ENCODE measurements at places on chromosomes 12 and 14. TPM values are rescaled to one million over a fixed set of nuclear protein-coding genes. Genes with fewer than 3 reads are reported as not detected.

GRCh38 chr14:100118396-100119011, 40.9 kb downstream of the DEGS2 start:
- DNase-seq: no peak

DNA sequence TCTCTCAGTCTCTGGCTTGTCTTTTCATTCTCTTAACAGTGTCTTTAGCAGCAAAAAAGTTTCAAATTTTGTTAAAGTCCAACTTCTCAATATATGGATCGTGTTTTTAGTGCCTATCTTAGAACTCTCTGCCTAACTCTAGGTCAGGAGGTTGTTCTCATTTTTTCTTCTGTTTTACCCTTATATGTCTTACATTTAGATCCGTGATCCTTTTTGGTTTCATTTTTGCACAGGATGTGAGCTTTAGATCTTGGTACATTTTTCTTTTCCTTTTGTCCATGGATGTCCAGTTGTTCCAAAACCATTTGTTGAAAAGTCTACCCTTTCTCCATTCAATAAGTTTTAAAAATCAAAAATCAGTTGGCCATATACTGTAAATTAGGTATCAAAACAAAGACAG, 6.8 kb downstream of the VRK1 start:
- no peak for DNase-seq

- DNase-seq: no peak
Measured at GRCh38 chr14:23141706-23142444, 22.8 kb upstream of the CEBPE start.

- no peak for DNase-seq
Measured at GRCh38 chr12:21527451-21528180, 1.5 kb downstream of the SPX start.

GRCh38 chr12:114911196-114911595, 227.2 kb upstream of the TBX3 start:
- no peak for DNase-seq

- no peak for DNase-seq
Measured at GRCh38 chr12:105270671-105271255, 34.8 kb upstream of the APPL2 start.

DNA sequence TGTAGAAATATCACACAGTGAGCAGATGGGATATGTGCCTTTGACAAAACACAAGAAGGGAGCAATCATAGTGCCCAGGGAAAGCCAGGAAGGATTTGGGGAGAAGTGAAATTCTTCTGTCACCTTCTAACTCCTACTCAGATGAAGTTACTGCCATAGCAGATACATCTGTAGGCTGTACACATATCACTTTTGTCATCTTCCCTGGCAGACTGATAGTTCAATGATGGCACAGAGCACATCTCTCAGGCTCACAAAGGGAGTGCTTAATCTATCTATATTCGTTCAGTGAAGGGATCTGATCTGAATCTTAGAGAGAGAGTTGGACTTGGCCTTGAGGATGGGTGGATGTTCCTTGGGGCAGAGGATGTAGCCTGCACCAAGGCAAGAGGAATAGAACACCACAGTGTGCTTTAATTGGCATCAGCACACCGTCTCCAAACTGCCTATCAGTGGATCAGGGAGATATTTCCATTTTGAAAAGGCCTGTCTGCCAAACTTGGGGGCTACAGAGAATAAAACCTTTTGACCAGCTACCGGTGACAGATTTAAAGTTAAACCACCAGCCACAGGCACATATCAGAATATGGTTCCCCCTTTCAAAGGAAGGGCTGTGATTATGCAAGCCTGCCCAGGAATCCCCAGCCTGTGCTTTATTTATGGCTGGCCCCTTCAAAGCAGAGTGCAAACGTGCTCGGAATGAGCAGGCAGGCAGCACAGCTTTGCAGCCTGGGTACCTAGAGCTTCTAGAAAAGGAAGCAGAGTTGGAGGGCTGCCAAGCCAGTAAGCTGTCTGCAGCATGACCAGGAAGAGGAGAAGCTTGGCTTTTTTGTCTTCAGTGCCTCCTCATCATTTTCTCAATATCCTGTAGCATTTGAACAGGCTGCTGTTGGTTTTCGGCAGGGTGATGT, 165.5 kb upstream of the DYRK2 start:
- peak; percentile 24 for DNase-seq

DNA sequence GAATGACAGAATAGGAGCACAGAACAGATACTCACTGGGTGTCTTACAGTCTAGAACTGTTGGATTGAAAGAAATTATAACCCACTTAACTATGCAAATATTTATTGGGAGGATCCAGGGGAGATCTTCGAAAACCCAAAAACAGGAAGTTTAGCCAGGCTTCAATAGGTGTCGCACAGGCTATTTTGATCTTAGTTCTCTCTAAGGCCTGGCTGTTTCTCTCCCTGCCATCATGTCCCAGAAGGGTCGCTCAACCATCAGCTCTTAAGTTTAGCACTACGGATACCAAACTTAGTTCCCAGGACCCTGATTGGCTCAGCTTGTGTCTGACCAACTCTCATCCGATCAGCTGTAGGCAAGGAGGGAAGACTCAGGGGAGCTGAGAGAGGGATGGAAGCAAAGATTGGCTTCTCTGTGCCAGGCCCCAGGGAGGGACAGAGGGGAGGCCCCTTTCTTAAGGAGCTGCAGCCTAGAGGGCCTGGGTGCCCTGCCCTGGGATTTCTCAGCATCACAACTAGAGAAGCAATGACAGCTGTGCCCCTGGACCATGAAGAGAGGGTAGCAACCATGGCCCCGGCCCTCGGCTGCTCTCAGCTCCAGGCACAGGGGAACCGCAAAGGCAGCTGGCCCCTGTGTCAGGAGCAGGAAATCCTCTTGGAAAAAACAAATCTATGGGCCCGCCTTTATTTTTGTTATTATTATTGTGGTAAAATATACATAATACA, 13.5 kb downstream of the PHETA1 start:
- DNase-seq: no peak

DNA sequence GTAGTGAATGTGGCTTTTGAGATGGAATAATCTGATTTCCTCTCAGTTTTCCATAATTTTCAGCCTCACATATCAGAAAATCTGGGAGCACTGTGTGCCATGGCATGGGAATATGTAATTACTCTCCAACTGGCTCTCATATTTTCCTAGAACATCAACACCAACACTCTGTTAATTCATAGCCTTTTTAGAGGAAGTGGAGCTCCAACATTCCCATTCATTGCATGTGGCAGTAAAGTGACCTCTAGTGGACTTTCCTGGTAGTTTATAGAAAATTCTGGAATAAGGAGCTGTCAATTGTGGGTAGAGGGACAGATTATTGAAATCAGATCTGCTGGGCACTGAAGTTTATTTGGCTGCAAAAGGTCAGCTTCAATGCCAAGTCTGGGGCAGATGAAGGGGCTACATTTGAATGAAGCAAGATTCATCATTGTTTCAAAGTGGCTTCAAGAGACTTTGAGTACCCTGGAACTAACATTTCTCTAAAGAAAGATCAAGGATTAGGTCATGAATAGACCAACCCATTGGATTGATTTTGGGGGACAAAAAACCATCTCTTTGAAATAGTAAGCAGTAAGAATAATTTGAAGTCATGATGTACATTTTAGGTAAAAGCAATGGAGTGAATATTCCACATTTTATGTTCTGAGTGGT, 23.6 kb upstream of the USP44 start:
- peak; percentile 20 for DNase-seq

DNA sequence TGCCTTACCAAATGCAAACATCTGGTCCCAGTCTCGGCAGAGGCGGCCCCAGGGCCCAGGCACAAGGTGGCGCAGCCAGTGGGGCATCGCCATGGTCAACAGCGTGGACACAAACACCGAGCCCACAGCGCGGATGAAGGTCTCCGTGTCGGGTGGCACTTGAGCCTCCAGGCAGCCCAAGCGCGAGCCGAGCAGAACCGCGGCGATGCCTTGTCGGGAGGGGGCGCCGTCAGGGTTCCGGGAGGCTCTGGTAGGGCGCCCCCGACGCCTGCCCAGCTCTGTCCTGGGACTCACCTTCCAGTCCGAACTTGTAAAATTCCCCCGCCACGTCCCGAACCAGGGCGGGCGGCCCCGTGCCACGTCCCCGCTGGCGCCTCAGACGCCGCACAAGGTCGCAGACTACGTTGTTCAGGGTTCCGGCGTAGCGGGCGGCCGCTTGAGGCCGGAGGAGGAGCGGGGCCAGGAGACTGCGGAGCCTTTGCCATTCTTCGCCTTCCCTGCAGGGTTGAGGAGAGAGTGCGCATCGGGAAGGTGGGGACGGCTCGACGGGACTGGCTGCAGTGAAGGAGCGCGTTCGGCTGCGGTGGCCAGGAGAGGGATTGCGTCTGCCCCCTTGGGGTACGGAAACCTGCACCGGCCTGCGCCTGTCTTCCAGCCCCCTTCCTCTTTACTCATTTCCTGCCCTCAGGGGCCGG, 1.7 kb downstream of the CYP27B1 start:
- DNase-seq: no peak

DNA sequence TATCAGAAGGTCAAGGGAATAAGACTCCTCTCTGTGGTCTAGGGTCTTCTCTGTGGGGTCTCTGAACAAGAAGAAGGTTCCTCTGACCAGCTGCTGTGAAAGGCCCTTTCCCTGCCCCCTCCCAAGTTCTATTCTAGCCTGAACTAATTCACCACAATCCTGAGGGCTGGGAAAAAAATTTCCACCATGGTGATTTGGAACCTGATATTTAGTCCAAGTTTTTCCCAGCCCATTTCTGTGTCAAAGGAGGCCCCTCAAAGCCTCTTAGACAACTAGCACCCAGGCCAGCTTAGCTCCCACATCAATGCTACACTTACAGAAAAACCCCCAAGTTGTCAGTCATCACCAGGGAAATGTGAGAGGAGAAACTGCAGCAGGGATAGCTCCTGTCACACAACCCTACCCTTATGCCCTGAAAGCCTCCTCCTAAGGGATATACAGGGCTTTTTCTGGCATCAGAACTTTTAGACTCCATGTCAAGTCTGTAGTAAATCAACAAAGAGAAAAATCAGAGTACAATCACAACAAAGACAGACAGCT, 4.5 kb downstream of the FMNL3 start:
- no peak for DNase-seq

The ACRBP gene
- polyA plus RNA-seq: 6.8 TPM

The CFAP54 gene
- 2.8 TPM for polyA plus RNA-seq

The NTF3 gene
- 5.5 TPM for polyA plus RNA-seq

The HRK gene
- polyA plus RNA-seq: 0.48 TPM

The TSPAN8 gene
- polyA plus RNA-seq: 34.8 TPM

Data from renal cortex interstitium (tissue), 15 donors.